Endothelial cell of umbilical vein (primary cell): ENCODE measurements at places on chromosomes 13 and 19.
A peak's percentile ranks its signal among the peaks of the same experiment; 100 is the strongest.

DNA sequence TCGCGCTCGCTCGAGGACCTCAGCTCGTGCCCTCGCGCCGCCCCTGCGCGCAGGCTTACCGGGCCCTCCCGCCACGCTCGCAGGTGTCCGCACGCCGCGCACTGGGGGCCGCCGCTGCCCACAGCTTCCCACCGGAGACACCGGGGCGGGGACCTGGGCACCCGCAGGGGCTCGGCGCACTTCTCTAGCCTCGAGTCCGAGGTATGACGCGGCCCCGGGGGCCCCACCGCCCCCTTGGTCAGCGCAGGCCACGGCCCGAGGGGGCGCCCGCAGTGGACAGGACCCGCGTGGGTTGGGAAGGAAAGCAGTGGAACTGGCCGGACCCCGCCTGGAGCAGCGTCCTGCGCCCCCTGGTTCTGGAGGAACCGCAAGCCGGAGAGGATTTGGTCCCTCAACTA, 2.1 kb upstream of the GRWD1 start:
- no peak for DNase-seq

DNA sequence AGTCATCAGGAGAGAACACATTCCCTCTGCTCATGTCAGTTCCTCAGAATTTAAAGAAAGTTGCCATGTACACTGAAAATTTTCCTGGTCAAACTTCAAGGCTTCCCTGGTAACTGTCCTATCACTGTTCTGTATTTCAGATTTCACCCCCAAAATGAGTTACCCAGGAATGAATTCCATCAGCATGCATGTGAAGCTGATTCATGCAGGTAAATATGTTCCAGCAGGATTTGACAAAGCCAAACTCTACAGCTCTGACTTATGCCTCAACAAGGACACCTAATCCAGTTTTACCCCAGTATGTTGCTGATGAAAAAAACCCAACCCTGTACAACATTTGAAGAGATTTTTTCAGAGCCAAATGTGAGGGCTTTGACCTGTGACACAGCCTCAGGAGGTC, 21.5 kb downstream of the LIG4 start:
- no peak for DNase-seq

DNA sequence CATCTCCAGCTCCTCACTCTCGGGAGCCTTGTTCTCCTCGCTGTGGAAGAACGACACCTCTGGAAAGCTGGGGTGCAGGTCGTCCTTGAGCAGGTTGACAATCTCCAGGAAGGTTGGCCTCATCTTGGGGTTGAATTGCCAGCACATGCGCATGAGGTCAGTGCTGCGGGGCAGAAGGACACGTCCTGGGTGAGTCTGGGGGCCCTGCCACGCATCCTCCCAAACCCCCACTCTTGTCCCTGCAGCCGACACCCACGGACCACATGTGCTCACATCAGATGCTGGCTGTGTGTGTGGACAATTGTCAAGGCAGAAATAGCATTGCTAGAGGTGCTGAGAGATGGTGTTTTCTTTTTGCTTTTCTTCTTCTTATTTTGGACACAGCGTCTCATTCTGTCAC, 47.7 kb downstream of the ZNF557 start:
- no peak for DNase-seq

DNA sequence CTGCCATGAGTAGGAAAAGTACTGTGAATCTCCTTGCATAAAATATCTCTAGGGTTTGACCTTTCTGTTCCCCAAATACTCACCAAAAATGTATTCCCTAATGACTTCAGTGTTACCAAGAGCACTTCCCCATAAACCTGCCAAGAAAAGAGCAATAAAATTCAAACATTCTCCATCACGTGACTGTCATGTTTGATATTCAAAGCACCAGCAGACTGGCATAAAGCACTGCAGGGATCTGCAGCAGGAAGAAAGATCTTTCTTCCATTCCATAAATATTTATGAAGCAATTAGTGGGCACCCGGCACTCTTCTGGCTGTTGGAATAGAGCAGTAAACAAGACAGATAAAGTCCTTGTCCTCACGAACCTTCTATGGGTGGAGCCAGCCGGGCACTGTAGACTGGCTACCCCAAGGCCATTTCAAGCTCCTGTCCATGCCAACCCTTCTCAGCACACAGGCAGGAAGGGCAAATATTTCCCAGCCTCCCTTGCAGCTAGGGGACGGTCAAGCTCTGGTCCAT, 20.3 kb downstream of the PLA2G4C start:
- DNase-seq, result no peak

GRCh38 chr19:10887616-10888367, 16.4 kb downstream of the CARM1 start:
- DNase-seq, result no peak

DNA sequence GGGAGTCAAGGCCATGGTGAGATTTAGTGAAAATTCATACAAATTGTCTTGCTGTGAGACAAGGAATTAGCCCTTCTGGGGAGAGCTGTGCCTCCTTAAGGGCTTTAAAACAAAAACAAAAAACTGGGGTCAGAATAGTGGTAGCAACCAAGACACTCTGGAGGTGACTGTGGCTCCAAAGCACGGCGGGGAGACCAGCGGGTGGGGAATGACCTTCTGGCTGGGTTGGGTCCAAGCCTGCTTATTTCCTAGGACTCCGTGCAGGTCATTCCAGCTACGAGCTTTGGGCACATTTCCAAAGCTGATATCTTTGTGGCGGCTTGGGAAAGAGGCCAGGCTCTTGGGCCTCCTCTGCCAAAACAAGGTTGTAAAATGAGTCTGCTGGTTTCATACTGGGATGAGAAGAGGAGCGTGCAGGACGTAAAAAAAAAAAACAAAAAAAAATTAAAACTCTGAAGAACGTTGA, 348.3 kb downstream of the UQCRFS1 start:
- no peak for DNase-seq

DNA sequence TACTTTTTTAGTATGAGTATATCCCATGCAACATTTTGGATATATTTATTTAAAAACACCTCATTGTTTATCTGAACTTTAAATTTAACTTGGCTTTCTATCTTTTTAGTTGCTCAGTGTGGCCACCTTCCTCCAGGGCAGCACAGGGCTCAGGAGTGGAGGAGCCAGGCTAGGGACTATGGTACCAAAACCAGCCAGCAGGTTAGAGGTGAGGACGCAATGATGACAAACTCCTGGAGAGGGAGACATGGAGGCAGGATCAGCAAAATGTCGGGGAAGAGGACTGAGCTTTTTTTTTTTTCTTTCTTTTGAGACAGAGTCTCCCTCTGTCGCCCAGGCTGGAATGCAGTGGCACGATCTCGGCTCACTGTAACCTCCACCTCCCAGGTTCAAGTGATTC, 29.6 kb upstream of the CALM3 start:
- DNase-seq, result no peak

DNA sequence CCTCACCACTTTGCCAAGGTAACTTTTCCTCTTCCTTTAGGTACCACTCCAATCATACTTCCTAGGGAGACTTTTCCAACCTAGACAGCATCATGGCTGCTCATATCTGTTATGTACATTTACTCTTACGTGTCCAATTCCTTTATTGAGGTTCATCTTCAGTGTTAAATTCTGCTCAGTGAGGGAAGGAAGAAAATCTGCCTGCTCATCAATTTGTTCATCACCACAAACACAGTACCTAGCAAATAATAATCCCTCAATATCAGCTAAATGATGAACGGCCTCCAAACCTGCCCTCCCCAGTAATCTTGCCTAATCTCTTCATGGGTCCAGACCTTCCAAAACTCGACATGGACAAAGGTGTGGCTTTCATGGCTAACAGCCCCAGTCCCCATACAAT, 380.8 kb downstream of the KCTD12 start:
- no peak for DNase-seq

GRCh38 chr13:19836472-19836871, 27.0 kb downstream of the ZMYM5 start:
- DNase-seq, result no peak

DNA sequence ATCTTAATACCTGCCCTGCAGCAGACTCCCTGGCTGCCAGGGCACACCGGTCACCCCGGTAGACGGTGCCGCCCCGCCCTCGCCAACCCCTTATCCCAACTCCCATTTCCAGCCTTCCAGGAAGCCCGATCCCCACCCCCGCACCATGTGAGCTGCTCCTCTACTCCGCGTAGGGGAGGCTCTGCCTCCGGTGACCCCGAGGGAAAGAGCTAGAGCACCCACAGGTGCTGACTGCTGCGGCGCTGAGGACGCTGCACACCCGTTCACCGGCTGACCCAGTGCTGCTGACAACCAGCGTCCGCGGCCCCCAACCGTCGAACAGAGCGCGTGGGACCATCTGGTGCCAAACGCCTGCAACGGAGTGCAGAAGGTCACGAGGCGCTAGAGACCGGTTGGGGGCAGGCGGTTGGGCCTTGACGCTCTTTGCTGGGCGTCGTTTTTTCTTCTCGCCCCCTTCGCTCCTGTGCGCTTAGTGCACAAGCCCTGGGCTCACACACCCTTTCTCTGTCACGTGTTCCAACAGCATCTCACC, 59.6 kb upstream of the ZNF599 start:
- DNase-seq, result no peak

GRCh38 chr13:33446821-33447725, 161.5 kb upstream of the STARD13 start:
- DNase-seq, result no peak

- DNase-seq, result peak; percentile 53
Observed at GRCh38 chr19:38975214-38975860, at the start of gene FBXO17. Gene FBXO17, minus strand, starts transcription at chr19:38975742. Its CDS starts 25,423 bp downstream, at chr19:38950319.

DNA sequence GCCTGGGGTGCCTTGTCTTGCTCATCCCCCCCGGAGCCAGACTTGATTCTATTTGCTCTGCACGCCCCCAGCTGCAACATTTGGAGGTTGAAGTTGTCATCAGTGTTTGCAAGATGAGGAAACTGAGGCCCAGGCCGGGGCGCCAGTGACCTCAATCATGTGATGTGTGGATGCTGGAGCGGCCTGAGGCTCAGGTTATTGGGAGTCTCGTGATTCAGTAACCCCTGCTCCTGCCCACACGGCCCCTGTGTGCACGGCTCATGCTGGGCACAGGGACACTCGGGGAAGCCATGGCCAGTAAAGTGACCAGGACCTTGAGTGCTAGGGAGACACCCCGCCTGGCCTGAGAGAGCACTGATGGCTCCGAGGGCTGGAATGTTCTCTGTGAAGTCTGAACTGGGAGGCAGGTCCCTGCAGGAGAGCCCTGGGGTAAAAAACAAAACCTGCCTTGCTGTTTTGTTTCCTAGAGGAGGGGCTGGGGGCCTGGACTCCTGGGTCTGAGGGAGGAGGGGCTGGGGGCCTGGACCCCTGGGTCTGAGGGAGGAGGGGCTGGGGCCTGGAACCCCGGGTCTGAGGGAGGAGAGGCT, 1.9 kb downstream of the FGF21 start:
- DNase-seq, result no peak

GRCh38 chr13:30796132-30796572, 60.8 kb downstream of the ALOX5AP start:
- DNase-seq, result peak; percentile 29

GRCh38 chr13:74867460-74867859, 614.5 kb downstream of the TBC1D4 start:
- DNase-seq, result peak; percentile 7

DNA sequence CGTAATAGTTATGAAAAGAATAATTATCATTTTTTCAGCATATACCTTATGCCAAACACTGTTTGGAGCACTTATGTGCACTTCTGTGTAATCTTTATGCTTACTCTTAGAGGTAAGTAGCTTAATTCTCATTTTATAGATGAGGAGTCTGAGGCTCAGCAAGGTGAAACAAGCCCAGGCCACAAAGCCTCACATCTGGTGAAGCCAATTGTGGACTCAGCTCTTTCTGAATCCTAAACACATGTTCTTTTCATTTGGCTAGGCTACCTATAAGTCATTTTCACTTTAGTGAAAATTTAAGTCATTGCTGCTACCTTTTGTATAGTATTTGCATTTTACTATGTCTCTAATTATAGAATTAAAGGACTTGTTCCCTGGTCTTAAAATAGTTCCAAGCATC, 84.0 kb downstream of the CYSLTR2 start:
- no peak for DNase-seq

DNA sequence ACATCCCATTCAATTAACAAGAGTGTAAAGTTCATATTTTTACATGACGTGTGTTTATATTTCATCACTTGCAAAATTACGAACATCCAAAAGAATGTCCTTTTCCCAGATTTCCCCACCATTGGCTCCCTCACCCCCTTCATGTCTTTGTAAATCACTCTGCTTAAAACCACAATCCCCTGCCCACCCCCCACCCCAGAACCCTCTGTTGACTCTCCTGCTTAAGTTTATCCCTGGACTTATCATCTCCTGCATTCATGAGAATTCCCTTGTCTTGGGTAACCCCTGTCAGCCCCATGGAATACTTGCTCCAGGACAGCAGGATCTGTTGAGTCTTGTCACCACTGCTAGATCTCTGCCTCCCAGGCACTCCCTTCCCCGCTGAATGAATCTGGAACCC, 109.9 kb downstream of the COL4A1 start:
- DNase-seq, result no peak

DNA sequence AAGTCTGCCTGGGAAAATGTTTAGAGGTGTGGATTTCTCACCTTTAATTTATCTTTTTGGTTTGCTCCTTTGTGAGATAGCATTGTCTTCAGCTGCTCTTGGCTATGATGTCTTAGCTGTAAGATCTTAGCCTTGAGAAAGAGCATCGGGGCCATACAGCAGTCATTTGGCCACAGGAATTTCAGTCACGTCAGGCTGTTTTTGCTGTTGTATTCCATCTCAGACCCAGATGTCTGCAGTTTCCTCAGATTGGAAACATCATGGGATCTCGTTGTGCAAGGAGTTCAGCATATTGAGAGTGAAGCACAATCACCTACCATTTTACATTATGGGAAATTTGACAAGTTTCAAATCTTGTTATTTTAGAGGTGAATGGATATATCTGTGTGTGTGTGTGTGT, 89.3 kb upstream of the C1QTNF9B start:
- no peak for DNase-seq

GRCh38 chr13:31884556-31884955, 145.2 kb downstream of the RXFP2 start:
- no peak for DNase-seq

DNA sequence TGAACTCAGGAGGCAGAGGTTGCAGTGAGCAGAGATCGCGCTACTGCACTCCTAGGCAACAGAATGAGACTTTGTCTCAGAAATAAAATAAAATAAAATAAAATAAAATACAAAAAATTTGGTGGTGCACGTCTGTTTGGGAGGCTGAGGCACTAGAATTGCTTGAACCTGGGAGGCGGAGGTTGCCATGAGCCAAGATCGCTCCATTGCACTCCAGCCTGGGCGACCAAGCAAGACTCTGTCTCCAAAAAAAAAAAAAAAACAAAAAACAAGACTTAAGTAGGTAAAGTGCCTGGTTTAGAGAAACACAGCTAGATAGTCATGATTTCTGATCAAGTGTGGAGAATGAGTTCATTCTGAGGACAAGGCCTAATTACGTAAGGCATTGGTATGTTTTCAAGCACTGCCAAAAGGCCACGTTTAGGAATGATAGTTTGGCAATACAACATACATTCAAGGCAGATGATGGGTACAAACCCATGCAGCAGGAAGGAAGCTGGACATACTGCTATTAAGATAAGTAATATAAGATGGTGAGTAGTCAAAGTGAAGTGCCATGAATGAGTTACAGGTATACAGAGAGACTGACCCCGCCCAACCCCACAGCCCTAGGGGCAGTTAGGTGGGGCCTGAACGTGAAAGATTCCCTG, 4.8 kb upstream of the UCHL3 start:
- DNase-seq, result no peak

GRCh38 chr13:105327581-105328126, 1207.8 kb downstream of the EFNB2 start:
- DNase-seq, result no peak

GRCh38 chr13:101875717-101876393, 423.4 kb downstream of the ITGBL1 start:
- DNase-seq, result no peak
